ENCODE measurements at places on chromosomes 2 and 18.
A peak's percentile ranks its signal among the peaks of the same experiment; 100 is the strongest.

GRCh38 chr2:121273116-121273515 lies 11.9 kb downstream of the TFCP2L1 start:
- DNase-seq: no peak

DNA sequence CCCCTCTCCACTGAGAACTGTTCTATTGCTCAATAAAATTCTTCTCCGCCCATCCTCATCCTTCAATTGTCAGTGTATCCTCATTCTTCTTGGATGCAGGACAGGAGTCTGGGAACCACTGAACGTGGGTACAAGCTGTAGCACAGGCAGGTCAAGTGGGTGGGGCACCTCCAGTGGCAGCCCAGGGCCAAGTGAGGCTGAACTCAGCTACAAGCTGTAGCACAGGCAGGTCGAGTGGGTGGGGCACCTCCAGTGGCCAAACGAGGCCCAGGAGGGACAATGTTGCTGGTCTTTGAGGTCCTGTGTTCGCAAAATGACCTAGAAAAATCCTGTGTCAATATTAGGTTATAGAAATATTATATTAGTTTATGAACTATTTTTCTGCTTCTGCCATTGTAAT lies 352.0 kb downstream of the TMX3 start:
- DNase-seq: no peak

DNA sequence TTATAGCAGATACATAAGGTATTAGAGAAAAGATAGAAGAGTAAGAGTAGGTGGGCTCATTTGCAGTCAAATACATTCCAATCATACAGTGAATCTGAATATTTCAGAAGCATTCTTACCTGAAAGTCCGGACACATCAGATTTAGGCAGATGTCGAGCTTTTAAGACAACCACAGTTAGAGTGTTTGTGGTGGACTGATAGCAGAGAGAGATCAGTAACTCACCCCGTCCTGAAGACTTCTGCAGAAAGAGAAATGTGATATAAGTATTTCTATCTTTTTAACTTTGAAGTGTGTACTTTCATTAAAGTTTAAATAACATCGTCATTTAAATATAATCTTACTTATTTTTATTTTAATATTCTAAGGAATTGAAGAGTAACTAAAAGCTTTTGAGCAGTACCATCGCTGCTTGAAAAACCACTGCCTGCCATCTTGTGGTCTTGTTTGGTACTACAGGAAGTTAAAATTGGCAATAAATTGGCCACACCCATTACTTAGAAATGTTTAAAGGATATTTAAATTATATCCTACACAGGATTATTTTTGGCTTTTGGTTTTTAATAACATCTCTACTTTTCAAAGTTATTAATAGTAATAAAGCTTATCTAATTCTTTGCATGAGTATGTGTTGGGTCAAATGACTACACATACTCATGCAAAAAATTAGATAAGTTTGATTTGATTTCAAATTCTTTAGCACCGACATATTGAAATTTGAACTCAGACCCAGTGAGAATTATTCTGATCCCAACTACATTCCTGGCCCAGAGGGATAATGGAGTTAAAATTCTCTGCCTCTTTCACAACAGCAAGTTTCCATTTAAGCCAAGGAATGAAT lies 5.5 kb downstream of the SYT4 start:
- peak; percentile 52 for DNase-seq

DNA sequence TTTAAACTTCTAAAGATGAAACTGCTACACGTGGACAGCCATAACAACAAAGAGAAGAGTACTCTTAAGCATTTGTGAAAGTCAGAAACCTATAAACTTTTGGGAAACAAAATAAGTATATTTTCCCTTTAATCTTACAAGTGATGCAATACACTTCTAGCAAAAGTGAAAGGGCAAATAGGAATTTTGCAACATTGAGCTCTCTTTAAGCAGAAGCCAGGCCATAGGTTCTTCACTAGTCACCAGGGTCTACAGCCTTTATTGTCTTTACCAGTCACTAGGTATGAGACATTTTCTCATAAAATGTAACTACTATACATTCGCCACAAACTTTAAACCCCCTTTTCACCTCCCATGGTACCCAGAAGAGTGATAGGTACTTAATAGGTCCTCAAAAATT lies 37.5 kb downstream of the SCN1A start:
- no peak for DNase-seq

DNA sequence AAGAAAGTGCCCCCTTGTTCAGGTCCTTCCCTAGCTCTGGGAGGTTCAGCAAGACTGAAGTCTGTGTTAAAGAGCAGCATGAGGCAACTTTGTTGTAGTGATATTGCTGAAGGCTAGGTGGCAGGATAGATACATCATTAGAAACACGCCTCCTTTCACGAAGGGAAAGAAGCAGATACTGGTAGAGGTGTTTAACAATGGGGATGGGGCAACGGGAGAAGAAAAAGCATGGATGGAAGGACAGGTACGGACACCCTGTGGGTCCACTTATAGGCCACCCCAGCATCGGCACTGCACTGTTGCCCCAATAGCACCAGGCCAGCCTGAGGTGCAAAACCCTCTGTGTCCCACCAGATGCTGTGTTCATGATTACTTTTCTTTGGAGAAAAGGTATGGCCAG lies 3.5 kb upstream of the IGFBP5 start:
- DNase-seq: peak; percentile 72

GRCh38 chr2:122707224-122707824 lies 951.9 kb downstream of the TSN start:
- DNase-seq: no peak

GRCh38 chr2:238457927-238458324 lies 31.2 kb downstream of the ASB1 start:
- no peak for DNase-seq

GRCh38 chr18:67381608-67382150 lies 134.8 kb downstream of the DSEL start:
- DNase-seq: no peak

DNA sequence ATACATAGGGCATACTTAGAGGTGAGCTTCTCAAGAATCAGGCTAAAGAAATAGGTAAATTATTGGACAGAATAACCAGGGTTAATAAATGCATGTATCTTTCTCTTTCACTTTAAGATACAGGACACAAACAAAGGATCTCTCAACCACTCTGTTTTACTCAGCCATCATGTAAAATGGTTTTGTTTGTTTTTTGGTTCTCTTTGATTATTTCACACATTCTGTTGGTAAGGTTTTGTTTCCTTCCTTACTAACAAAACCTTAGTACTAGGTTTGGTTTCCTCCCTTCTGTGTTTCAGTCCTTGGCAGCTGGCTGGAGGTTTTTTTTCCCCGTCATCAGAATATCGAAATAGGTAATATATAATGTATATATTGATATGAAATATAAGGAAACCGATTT lies 1506.8 kb upstream of the TMEFF2 start:
- no peak for DNase-seq

- peak; percentile 97 for DNase-seq
Observed at GRCh38 chr2:33134086-33134771, 187.5 kb downstream of the LTBP1 start.

DNA sequence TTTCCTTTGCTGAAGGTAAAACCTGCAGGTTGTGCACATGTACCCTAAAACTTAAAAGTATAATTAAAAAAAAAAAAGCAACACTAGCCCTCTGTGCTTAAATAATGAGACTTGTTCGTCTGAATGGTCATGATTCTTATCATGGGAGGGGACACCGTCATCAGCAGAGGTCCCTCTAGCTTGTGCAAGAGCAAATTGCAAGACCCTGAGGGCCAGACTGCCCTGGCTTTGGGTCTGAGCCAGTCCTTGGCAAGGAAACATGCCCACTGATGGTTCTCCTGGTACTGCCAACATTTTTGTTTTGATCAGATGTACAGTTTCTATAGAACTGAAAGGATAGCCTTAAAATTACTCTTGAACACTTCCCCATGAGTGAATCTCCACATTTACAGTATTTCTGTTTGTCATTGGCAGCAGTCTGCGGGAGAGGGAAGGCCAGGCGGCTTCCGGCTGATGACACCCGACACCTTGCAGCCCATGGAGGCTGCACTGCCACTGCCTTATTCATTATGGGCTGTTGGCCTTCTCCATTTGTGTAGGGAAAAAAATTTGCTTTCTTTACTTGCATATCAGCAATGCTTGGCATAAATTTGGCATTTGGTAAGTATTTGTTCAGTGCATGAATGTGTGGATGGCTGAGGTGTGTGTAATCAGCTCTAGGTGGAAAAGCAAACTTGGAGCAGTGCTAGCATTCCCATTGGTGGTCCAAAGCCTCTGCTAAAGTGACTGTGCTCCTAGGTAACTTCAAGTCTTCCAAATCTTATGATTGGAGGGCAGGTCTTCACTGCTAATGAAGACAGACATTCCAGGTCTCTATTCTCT lies 161.6 kb upstream of the ALKAL2 start:
- no peak for DNase-seq

- peak; percentile 34 for DNase-seq
Observed at GRCh38 chr2:238771218-238771617, 76.7 kb upstream of the TWIST2 start.

DNA sequence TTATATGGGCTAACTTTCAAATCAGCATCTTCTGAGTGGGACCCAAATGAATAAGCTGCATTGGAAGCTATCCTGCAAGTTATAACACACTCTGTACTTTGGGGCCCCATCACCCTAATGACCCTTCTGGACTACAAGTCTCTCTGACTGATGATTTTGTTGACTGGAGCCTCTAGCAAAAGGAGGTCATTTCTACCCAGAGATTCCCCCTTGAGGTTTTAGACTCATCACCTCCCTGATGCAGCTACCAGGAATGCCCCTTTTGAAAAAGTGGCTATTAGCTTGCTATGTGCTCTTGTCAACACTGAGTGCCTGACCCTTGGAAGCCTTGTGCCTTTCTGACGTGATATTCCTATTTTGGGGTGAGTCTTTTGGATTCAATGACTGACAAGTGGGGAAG lies 54.5 kb upstream of the NEMP2 start:
- DNase-seq: no peak

GRCh38 chr18:58998401-58999203 lies 133.9 kb downstream of the ZNF532 start:
- peak; percentile 70 for DNase-seq

DNA sequence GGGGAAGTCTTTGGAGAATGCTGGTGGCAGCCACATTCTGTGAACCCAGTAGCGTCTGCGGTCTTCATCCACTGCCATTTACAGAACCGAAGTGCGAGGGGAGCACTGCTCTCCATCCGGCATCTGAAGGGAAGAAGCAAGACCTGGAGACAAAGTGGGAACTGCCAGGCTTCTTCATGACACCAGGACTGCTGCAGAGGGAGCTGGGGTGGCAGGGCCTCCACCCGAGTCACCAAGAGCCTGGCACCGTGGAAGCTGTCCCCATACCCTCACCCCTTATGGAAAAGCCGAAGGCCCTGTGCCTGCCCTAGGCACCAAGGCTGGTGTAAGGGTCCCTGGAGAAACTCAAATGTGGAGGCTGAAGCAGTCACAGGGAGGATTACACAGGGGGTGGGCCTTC lies 79.8 kb downstream of the CIB4 start:
- no peak for DNase-seq

DNA sequence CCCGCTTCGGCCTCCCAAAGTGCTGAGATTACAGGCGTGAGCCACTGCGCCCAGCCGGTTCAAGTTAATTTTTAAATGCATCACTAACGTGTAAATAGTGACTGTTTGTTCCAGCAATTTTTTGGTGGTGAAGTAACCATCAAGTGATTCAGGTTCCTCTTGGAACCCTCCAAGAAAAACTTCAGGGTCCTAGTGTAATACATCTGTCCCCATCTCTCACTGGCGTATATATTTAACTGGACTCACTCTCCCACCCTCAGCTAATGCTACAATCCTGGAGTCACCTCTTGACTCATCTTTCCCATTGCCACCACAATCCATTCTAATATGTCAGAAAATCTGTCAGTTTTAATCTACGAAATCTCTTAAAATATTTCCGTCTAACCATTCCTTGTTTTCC lies 10.3 kb downstream of the SULT1C4 start:
- no peak for DNase-seq

GRCh38 chr2:1137913-1138391 lies 187.3 kb downstream of the SNTG2 start:
- DNase-seq: no peak

DNA sequence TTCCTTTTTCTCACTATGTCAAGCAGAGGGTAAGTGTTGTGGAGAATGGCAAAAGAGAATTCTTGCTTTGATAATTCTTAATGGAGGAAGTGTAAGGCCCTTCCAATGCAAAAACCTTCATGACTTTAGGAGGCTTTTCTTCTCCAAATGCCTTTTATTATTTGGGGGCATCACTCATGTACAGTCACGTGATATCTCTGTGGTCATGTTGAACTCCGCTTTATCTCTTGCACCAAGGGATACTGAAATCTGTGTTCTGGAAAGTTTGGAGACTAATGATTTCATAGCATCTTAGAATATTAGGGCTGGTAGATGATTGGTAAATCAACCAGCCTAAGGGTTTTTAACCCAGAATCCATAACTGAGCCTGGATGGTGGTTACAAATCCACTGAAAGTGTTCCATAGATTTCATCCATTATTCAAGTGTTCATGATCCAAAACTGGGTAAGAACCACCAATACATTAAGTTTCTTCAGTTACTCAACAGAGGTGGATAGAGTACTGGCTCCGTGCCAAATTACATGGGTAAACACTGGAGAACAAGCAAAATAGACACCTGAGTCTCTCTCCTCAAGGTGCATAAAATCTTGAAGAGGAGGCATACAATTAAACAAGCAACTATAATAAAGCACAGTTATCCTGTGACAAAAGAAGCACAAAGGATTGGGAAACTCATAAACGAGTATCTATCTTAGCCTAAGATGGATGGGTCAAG lies 169.6 kb upstream of the EPHA4 start:
- no peak for DNase-seq

- no peak for DNase-seq
Observed at GRCh38 chr2:110095994-110096633, 19.5 kb downstream of the MALL start.

- no peak for DNase-seq
Observed at GRCh38 chr18:56977309-56977708, 169.6 kb upstream of the BOD1L2 start.

DNA sequence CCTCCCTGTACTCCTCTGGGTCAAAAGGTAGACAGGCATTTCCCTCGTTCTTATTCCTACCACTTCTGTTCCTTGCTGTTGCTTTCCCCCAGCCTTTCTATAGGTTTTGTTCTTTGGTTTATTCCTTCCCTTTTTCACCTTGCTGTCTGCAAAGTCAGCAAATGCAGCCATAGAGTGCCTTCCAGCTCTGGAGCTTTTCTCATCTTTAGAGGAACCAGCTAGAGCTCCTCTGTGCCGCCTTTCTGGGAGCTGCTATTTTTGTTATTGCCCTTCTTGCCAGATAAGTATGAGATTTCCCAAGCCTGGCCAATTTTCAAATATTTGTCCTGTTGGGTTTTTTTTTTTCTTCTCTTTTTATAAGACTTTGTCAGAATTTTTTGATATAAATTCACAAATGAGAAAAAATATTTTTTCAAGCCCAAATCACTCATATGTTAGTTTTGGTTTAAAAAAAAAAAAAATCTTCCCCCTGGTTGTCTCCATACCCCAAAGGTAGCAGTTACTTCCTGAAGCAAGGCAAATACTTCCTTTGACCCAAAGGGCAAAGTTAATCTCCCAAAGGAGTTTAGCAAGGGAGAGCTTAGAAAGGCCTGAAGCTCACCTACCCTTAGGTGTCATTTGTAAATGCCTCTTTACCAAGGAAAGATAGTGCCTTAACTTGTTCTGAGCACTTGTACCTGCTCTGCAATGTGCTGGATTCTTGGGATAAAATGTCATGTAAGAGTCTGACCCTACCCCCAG lies 5.1 kb upstream of the TTC27 start:
- no peak for DNase-seq

All from fibroblast of skin of scalp (primary cell).